ENCODE measurements at places on chromosomes 7 and 10.

GRCh38 chr10:70661623-70662361 is 10.5 kb upstream of the ADAMTS14 start:
- no peak for DNase-seq

DNA sequence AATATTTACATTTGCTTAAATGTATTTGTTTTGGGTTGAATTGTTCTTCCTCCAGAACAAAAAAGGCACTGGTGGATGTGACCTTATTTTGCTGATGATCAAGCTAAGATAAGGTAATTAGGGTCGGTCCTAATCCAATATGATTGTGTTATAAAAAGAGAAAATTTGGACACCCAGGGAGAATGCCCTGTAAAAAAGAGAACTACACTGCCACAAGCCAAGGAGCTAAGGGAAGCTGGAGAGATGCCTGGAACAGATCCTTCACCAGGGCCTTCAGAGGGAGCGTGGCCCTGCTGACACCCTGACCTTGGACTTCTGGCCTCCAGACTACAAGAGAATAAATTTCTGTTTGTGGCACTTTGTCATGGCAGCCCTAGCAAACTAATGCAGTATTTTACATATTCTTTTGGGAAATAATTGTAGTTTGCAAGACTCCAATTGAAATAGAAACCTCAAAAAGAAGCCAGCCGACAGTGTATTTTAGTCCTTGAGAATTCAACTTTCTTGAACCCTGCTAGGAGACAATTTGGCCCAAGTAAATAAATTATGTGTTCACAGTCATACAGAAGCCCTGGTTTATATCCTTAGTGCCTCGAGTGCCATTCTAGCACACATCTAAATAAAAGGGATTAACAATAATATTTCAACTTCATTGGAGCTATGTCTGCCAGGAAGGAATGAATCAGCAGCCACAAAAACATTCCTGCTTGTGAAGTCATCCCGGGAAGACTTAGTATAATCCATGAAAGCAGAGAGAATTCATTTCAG is 164.6 kb downstream of the PKD1L1 start:
- DNase-seq = no peak

DNA sequence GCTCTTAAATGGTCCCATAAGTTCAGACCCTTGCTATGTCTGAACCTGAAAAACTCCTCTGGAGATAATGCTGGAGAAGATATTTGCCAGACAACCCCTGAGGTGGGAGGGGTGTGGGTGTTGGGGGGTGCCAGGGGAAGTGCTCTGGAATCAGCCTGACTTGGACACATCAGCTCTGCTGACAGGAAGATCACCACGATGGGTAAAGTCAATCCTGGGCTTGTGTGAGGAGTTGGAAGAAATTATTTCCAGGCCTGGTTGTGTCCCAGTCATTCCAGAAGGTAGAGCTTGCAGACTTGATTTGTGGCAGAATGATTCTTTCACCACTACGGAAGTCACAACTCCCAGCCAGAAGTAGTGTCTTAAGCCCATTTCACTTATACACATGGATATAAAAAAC is 60.3 kb upstream of the UNC5B start:
- no peak for DNase-seq

DNA sequence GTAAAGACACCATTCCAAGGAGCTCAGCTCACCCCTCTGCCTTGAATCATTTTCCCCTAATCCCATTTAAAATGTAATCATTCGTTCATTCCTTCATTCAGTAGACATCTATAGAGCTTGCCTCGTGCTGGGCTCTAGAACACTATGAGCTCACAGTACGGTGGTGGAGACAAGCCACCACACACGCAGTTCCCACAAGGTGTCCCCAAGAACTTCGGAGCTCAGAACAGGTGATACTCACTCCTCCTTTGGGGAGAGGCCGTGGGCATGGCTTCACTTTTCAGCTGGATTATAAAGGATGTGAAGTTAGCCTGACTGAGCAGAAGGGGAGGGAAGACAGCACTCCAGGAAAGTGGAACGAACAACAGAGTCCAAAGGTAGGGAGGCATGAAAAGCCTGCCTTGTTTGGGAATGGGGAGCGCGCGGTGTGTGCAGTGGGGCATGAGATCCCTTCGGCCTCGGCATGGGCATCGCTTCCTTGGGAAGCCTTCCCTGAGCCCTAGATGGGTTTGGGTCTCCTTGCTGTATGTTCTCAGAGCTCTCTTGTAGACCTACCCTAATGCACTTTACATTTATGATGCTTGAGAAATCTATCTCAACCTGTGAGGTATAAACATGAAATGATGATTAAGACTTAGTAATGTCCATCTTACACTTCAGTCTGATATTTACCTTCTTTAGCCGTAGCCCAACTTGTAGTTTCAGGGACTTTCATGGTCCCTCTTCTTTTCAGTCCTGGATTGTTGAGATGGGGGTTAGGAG is 809 bp upstream of the OGA start:
- DNase-seq = peak; percentile 92

- DNase-seq = no peak
Measured at GRCh38 chr10:16016688-16017087, 156.4 kb upstream of the MINDY3 start.

DNA sequence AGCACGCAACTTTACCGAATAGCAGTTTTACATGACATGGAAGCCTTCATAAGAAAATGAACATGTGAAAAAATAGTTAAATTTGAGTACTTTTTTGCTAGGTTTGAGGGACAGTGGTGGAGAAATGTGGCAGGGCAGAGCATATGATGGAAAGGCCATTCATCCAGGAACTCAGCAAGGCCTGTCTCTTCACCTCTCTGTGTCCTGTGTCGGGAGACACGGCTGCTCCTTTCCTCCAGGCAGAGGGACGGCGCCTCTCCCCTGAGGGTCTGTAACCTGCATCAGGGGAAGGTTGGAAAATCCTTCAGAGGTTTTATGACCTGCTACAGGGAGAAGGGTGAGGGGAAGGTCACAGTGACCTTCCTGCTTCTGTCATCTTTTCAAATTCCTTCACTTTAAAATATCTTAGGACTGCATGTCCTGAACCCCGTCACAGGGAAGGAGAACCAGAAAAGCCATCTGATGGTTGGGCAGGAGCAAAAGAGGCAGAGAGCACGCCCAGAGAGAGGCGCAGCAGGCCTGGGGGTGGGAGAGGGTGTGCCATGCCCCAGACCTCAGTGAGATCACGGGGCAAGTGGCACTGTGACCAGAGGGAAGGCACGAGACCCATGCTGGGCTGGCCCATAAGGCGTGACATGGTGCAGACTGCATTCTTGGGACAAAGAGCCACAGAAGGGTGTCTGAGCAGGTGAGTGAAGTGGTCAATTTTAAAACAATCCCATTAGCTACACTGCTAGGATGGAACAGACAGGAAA is 44.0 kb downstream of the GSDME start:
- no peak for DNase-seq

GRCh38 chr7:155001756-155002410 is 1.0 kb downstream of the PAXIP1 start:
- no peak for DNase-seq

DNA sequence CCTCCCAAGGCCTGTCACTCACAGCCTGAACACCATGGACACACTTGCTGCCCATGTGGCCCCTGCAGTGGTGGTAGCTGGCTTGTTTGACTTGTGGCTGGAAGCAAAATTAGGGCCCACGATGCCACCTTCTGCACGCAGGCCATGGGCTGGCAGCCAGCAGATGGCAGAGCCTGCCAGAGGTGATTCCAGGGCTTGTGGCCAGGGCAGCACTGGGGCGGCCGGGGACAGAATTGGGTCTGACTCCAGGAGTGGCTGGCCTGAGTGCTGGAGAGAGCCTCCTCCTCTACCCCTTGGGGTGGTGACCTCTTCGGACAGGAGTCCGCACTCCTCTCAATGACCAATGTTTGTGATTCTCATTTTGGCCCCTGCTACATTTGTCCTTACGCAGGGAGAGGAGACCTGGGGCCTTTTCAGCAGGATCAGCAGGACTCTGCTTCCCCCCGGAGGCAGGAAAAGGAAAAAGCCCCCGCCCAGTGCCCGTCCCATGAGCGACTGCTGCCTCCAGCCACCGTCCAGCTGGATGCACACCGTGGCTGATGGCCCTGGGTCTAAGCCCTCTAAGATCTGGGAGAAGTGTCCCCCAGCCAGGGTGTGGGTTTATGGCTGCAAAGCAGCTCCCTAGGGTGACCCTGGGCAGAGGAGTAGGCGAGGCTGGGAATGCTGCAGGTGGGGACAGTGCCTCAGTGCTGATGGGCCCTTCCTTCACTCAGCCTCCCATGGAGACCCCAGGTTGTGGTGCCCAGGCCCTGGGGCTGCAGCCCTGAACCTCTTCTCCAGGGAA is 26.5 kb downstream of the DNAJB12 start:
- no peak for DNase-seq

DNA sequence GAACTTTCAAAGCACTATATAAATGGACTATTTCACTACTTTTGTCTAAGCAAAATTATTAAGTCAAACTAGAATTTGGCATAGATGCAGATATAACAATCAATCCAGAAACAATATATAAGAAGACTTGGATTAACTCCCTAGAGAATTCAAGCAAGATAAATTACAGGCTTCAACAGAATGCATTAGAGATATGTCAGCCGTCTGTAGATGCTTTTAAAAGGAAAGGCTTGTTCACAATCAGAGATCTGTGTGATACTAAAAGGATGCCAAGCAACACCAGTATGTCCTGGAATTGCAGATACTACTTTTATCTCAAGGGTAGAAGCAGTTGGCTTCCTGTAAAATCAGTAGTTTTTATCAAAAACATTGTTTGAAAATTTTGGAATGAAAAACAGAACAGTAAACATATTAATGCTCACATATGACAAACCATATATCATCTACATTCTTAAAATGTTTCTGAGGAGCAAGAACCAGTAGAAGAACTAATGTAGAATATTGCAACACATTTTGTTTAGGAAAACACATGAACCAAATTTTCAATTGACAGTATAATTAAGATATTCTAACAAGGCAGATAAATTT is 947.9 kb upstream of the LRRN3 start:
- DNase-seq = no peak

Data from SHP77 treated with DMSO at 0.1 percent for 48 hours (cell line).